Myometrial cell (primary cell): ENCODE measurements at places on chromosomes 5 and 9. TPM values are rescaled to one million over a fixed set of nuclear protein-coding genes. Genes with fewer than 3 reads are reported as not detected.

LPAR1 gene
- total RNA-seq: 103 and 121 TPM in 2 replicates

RABEPK gene
- 35.2 and 35.4 TPM in 2 replicates for total RNA-seq

LHX2 gene
- total RNA-seq: not detected in 2 replicates

RXRA gene
- 17.7 and 20.8 TPM in 2 replicates for total RNA-seq

SLC45A2 gene
- not detected in 2 replicates for total RNA-seq

OR1Q1 gene
- total RNA-seq: not detected in 2 replicates

PRDM9 gene
- total RNA-seq: not detected in 2 replicates

INIP gene
- 20.8 and 20.9 TPM in 2 replicates for total RNA-seq

GCNT4 gene
- total RNA-seq: 0.35 and 0.58 TPM in 2 replicates

GABBR2 gene
- total RNA-seq: 2.6 and 5.5 TPM in 2 replicates

PDCD1LG2 gene
- 9.6 and 11.0 TPM in 2 replicates for total RNA-seq

MTMR12 gene
- 9.5 and 14.4 TPM in 2 replicates for total RNA-seq

PCDHB11 gene
- total RNA-seq: not detected in 2 replicates

NUDT2 gene
- total RNA-seq: 53.2 and 67.5 TPM in 2 replicates

C5orf46 gene
- not detected in 2 replicates for total RNA-seq

PURA gene
- total RNA-seq: 4.0 and 7.3 TPM in 2 replicates

SGCD gene
- total RNA-seq: 0.18 and 0.29 TPM in 2 replicates

GGTA1 gene
- total RNA-seq: not detected in 2 replicates
